Activated CD4-positive, alpha-beta memory T cell treated with anti-CD3 and anti-CD28 coated beads for 36 hours (primary cell): ENCODE measurements at places on chromosomes 7 and 10. TPM values are rescaled to one million over a fixed set of nuclear protein-coding genes. Genes with fewer than 3 reads are reported as not detected.

GRCh38 chr10:63464402-63465292 is 1.1 kb downstream of the JMJD1C start:
- no peak for DNase-seq

GRCh38 chr7:99379043-99379577 is 4.6 kb downstream of the ARPC1B start:
- peak; percentile 80 for DNase-seq

DNA sequence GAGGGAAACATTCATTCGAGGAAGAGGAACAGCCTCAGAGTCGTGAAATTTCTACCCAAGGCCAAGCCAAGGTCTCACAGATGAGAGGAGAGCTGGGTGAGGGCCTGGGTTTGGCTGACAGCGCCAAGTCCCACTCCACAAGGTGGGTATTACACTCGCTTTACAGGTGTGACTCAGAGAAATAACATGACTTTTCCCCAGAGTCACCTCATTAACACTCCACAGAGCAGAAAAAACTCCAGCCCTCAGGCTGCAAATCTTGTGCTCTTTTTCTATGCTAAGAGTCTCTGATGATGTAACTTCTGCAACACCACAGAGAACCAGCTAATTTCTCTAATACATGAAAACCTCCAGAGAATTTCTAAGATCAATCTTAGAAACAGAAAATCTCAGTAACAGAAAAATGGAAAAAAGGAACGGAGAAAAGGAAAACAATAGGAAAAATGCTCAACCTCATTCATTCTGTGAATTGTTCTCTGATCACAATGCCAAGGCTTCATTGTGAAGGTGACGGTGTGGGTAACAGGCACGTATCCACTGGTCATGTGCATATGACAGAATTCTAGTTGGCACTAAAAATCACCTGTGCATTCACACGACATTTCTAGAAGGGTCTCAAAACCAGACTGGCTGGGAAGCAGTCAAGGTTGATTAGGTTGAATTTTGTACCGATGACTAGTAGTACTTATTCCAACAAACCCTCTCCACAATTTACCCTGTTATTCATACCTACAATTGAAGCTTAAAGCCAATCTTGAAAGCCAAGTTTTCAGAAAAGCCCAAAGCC is 20.3 kb downstream of the YWHAG start:
- no peak for DNase-seq

DNA sequence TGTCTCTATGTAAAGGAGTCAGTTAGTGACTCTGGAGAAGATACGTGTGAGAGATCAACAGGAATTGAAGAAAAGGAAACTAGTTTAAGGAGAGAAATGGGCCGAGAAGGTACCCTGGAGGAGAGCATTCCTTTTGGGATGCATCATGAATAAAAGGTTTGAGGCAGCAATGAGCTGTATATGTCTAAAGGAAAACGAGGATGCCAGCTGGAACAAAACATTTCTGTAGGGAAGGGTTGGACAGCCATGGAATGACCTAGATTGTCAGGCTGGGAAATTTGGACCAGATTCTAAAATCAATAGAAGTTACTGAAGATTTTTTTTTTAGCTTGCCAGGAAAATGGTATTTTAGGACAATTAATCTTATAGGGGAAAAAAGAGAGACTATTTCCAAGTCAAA is 17.2 kb upstream of the MPP7 start:
- DNase-seq, result no peak

DNA sequence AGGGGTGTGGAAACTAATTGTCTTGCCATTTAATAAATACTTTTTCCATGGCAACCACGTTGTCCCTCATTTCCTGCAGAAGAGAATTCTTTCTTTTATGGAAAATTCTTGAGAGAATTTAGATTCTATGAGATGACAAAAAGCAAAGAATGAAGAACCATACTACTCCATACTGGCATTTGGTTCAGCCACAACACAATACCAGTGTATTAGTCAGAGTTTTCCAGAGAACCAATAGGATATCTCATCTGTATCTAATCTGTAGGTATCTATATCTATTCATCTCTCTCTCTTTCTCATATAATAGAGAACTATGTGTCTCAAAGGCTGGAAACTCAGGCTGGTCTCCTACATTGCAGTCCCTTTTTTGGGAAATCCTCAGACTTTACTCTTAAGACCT is 44.6 kb upstream of the NAMPT start:
- DNase-seq, result no peak

GRCh38 chr10:127408733-127409132 is 140.4 kb upstream of the NPS start:
- DNase-seq, result no peak

GRCh38 chr10:89625041-89625765 is 19.8 kb downstream of the PANK1 start:
- DNase-seq, result no peak

NUTM2B gene
- 0.56 TPM for total RNA-seq
